NCI-H187 (cell line): ENCODE measurements at places on chromosomes 6 and 20.
A peak's percentile ranks its signal among the peaks of the same experiment; 100 is the strongest.

DNA sequence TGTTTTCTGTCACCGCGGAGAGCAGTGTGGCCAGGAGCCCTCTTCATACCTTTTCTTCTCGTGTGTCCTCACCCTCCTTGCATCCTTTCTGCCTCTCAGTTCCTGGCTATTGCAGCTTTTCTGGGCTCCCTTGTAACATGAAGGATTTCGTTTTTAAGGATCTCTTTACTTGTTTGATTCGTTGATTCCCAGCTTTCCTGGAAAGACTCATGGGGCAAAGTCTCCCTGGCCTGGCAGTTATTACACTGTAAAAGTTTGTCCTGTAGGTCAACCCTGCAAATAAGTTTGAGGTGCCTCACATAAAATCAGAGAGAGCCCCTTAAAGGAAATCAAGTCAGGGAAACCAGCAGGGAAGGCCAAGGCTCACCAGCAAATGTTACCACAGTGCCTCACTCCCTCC lies 70.1 kb downstream of the ISM1 start:
- no peak for DNase-seq

GRCh38 chr20:2279253-2279779 lies 16.5 kb upstream of the TGM3 start:
- DNase-seq, result no peak

DNA sequence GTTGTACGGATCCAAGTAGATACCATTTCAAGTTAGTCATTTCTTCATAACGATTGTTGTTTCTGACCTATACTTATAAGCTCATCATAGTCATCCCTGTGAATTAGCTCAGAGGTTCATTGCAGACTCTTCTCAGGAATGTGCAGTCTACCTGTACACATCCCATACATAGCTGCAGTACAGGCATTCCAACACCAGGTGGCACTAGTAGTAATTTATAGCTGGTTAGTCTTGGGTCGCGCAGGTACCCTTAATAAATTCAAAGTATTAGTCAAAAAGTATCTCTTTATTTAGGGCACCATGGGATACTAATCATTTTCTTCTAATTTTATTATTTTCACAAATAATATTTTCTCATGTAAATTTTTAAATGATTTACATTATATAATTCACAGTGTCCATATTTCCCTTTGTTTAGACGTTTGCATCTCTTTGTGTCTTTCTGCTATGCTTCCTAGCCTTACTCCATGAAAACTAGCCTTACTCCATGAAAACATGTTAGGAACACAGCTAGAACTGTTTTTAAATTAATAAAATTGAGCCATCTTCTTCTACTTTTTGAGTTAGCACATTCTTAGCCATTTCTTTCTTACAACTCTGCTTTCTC lies 128.6 kb upstream of the FAM83B start:
- DNase-seq, result peak; percentile 53

DNA sequence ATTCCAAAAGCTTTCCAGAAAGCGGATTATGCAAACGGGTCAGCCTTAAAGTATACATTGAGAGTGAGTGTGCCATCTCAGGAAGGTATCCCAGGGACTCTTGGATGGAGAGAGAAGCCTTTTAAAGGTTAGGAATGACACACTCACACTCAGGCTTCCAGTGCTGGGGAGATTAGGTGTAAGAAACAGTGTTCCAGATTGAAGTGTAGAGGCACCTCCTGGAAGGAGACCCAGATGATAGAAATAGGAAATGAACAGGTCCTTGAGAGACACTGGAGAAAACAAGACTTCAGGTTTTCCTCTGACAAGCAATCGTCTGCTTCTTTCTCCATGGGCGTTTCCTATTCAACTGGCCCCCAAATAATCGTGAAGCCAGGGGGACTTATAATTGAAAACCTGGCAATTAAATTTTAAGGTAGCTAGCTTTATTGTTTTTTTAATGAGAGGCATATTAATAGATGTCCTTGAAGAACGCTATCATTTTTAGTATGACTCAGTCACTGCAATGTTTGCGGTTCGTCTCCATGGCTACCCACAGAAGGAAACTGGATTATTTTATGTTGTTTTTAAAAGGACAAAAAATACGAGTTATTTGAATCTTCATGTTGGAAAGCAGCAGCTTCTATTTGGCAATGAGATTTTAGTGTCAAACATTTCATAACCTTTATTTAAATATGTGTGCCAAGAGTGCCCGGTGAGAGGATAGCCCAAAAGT lies 85.3 kb downstream of the TRMT6 start:
- DNase-seq, result no peak

- no peak for DNase-seq
These were observed 84.4 kb downstream of the SYNE1 start for GRCh38 chr6:152552616-152553209.

GRCh38 chr20:50048420-50049166 lies 64.4 kb downstream of the UBE2V1 start:
- DNase-seq, result no peak

- no peak for DNase-seq
These were observed 92.1 kb downstream of the SYNJ2 start for GRCh38 chr6:158073776-158074175.

DNA sequence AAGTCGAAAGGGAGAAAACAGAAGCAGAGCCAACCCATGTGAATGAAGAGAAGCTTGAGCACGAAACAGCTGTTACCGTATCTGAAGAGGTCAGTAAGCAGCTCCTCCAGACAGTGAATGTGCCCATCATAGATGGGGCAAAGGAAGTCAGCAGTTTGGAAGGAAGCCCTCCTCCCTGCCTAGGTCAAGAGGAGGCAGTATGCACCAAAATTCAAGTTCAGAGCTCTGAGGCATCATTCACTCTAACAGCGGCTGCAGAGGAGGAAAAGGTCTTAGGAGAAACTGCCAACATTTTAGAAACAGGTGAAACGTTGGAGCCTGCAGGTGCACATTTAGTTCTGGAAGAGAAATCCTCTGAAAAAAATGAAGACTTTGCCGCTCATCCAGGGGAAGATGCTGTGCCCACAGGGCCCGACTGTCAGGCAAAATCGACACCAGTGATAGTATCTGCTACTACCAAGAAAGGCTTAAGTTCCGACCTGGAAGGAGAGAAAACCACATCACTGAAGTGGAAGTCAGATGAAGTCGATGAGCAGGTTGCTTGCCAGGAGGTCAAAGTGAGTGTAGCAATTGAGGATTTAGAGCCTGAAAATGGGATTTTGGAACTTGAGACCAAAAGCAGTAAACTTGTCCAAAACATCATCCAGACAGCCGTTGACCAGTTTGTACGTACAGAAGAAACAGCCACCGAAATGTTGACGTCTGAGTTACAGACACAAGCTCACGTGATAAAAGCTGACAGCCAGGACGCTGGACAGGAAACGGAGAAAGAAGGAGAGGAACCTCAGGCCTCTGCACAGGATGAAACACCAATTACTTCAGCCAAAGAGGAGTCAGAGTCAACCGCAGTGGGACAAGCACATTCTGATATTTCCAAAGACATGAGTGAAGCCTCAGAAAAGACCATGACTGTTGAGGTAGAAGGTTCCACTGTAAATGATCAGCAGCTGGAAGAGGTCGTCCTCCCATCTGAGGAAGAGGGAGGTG lies 38.7 kb downstream of the ZBTB2 start:
- DNase-seq, result no peak

GRCh38 chr20:50744143-50744792 lies 12.9 kb downstream of the PARD6B start:
- no peak for DNase-seq

- no peak for DNase-seq
These were observed 165.2 kb downstream of the HAO1 start for GRCh38 chr20:7775072-7775471.

DNA sequence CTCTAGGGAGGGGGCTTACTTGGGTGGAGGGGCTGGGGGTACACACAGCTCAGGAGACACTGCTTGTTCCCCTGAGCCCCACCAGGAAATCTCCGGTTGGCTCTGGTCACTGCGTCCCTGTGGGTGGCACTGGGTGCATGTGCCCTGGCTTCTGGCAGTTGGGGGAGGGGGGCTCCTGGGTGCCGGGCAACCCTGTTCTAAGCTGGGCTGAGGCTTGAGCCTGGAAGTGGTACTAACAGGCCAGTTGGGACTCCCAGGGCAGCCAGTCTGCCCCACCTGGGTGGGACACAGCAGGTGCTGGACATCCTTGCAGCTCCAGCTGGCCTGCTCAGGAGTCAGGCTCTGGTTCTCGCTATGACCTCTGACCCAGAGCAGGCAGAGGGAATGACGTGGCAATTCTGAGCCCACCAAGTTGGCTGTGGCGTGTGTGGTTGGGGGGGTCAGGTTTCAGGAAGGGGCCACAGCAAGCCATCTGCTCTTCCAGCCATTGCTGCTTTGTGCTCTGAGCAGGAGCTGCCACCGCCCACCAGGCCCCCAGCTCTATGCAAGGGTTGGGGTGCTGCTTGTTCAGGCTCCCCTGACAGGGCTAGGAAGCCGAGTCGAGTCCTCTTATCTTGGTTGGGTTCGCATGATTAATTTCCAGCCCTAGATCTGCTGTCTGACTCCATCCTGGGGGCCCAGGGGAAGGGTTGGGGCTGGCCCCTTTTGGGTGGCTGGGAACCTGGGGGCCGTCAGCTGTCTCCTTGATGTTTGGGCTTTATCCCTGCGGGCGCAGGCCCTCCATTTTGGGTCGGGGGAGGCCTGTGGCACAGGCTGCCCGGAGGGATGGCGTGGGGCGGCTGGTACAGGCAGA lies 590 bp downstream of the C20orf204 start:
- no peak for DNase-seq

DNA sequence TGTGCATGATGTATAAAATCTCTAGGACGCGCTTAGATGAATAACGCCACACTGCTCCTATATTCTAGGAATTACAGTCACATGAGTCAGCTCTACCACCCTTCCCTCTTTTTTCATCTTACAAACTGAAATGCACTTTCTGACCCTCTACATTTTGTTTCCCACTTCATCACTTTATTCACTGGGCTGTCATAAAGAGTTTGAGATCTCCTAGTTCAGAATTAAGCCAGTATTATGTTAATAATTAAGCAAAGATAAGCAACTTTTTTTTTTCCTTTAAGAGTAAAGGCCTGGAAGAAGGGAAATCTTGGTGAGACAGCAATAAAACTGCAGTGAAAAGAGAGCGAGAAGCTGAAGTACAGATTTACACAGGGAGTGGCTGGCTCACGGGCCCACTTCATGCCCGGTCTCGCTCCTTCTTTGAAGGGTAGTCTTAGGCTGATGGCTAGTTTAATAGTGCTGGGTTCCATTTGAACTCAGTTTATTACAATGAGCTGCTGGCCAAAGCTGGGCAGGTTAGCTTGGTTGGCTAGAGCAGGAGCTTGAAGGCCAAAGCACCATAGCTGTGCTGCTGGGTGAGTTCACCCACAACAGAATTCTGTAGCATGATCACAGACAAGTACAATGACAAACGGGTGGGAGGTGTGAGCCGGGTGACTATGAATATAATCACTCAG lies 110.6 kb downstream of the MAP7 start:
- DNase-seq, result no peak

DNA sequence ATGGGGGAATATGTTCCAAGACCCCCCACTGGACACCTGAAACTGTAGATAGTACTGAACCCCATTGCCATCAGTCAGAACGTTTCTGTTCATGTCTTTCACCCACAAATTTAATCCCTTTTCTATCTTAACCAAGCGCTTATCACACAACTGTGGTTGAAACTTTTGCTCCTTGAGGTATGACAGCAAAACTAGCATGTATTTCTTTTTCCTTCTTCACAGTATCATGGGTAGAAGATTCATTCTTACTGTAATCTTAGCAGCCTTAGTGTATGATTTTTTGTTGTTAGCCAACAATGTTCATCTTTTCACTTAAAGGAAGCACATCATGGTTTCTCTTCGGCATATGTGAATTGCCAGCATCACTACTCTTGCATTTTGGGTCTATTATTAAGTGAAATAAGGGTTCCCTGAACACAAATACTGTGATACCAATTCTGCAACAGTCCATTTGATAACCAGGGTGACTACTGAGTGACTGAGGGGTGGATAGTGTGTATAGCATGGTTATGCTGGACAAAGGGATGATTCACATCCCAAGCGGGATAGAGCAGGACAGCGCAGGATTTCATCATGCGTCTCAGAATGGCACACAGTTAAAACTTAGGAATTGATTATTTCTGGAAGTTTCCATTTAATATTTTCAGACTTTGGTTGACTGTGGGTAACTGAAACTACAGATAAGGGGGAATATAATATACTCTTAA lies 41.8 kb downstream of the KCNS1 start:
- DNase-seq, result no peak

DNA sequence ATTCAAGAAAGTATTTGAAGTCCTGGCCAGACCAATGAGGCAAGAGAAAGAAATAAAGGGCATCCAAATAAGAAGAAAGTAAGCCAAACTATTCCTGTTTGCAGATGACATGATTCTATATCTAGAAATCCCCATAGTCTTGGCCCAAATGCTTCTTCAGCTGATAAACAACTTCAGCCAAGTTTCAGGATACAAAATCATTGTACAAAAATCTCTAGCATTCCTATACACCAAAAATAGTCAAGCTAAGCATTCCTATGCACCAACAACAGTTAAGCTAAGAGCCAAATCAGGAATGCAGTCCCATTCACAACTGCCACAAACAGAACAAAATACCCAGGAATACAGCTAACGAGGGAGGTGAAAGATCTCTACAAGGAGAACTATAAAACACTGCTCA lies 60.1 kb upstream of the PHIP start:
- DNase-seq, result no peak
